ENCODE measurements at places on chromosomes 12 and 14.

DNA sequence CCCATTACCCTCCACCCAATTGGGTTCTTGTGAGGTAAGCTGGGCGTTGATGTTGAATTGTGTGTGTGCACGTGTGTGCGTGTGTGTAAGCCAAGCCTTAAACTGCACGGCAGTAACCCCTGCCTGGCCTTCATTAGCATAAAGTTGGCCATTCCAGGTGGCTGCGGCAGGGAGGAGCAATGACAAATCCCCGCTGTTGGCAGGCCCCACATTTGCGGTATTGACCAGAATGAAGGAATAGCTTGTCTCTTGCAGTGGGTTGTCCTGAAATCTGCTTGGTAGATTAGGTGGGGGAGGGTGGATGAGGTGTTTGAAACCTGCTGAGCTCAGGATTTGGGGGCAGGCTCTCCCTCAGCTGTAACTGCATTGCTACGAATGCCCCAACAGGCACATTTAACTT is 7.3 kb downstream of the VSX2 start:
- no peak for DNase-seq

- DNase-seq = no peak
These were observed 2.3 kb upstream of the DIO2 start for GRCh38 chr14:80213602-80214001.

- no peak for DNase-seq
These were observed 113.3 kb downstream of the SNAPC1 start for GRCh38 chr14:61875483-61875882.

GRCh38 chr14:32694795-32695449 is 243.8 kb upstream of the NPAS3 start:
- DNase-seq = no peak

- DNase-seq = peak; percentile 73
These were observed 137.5 kb upstream of the CPM start for GRCh38 chr12:69070319-69071090.

DNA sequence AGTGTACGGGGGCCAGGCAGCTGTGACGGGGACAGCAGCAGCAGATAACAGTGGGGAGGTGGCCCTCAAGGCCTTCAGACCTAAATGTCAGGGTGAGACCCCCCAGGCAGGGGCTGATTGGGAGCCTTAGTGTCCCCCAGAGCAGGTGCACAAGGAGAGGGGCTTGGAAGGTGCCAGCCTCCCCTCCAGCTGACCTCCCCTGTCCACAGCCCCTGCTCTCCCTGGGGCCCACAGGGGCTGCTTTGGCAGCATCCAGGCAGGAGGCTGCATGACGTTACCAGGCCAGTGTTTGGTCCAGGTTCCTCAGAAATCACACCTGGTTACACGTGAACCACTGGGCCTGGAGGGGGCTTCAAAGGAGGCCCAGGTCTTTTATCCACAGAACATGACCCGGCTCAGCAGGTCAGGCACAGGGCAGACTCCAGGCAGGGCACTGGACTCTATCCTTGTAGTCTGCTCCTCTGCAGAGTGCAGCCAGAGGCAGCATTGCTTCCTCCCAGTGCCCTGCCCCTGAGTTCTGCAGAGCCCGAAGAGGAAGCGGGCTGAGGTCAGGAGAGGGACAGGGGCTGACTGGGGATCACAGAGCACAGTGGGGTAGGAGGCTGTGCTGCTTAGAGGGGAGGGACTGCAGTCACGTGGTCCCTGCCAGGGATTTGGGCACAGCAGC is 2.6 kb upstream of the TRMT61A start:
- no peak for DNase-seq

- no peak for DNase-seq
These were observed 954.1 kb downstream of the AACS start for GRCh38 chr12:126019385-126019784.

- DNase-seq = no peak
These were observed 16.3 kb downstream of the CCDC85C start for GRCh38 chr14:99587460-99588278.

- no peak for DNase-seq
These were observed 128.0 kb upstream of the DNM1L start for GRCh38 chr12:32551058-32551457.

- no peak for DNase-seq
These were observed at the start of gene RGS6 for GRCh38 chr14:71932229-71932981. TSS of gene RGS6 (plus strand) at chr14:71932429.

DNA sequence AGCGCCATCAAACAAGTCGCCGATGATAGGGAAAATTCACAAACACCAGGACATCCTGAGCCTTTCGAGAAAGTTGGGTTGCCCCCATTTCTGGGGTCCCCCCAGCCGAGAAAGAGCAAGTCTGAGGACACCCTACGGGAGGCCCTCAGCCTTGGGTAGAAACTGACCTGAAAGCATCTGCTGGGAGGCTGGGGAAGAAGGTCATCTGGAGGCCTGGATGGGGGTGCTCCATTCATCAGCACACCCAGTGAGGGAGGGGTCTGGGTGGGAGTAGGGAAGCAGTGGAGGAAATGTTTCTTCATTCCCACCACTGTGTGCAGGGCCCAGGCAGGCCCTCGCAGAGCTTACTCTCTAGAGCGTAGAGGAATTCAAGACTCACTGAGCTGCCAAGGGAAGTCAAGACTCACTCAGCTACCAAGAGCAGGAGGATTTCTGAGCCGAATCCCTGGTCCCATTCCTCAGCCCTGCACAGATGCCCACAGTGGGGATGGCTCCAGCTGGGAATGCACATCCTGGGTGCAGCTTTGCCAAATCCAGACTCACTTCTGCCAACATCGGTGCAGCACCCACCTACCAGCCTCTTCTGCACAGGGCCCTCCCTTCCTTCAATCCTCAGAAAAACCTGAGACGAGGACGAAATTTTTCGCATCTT is 38.1 kb downstream of the DIO3 start:
- DNase-seq = no peak

- DNase-seq = no peak
These were observed 167.2 kb downstream of the GCH1 start for GRCh38 chr14:54735424-54735823.

DNA sequence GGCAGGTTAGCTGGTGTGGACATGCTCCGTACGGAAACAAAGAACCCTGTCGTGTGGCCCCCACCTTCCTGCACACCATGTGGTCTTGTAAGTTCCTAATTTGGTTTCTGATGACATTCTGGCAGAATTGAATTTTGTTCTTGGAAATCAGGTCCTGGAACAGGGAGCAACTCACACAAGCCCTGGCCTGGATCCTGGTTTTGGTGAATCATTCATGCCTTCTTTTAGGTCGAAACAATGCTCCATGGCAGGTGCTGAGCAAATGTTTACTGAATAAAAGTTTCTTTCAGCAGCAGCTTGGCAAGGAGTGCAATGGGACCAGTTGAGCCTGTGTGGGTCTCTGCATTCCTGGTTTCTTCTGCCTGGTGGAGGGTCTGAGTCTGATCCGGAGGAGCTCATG is 978.4 kb downstream of the BCL11B start:
- no peak for DNase-seq

- no peak for DNase-seq
These were observed 7.4 kb upstream of the GCH1 start for GRCh38 chr14:54909817-54910558.

DNA sequence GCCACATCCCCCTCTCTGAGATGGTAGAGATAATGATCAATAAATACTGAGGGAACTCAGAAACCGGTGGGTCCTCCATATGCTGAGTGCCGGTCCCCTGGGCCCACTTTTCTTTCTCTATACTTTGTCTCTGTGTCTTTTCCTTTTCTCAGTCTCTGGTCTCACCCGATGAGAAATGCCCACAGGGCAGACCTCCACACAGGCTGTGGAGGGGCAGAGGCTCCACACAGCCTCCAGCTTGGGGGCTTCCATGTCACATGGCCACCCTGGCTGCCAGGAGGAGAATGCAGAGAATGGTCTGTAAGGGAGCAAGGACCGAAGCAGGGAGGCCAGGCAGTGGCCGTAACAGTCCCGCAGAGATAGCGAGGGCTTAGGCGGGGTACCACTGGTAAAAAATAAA is 105.9 kb downstream of the NTF3 start:
- DNase-seq = no peak

- no peak for DNase-seq
These were observed 13.1 kb downstream of the AKAP6 start for GRCh38 chr14:32341947-32342846.

- no peak for DNase-seq
These were observed 1021.9 kb downstream of the LRFN5 start for GRCh38 chr14:42628602-42629001.

DNA sequence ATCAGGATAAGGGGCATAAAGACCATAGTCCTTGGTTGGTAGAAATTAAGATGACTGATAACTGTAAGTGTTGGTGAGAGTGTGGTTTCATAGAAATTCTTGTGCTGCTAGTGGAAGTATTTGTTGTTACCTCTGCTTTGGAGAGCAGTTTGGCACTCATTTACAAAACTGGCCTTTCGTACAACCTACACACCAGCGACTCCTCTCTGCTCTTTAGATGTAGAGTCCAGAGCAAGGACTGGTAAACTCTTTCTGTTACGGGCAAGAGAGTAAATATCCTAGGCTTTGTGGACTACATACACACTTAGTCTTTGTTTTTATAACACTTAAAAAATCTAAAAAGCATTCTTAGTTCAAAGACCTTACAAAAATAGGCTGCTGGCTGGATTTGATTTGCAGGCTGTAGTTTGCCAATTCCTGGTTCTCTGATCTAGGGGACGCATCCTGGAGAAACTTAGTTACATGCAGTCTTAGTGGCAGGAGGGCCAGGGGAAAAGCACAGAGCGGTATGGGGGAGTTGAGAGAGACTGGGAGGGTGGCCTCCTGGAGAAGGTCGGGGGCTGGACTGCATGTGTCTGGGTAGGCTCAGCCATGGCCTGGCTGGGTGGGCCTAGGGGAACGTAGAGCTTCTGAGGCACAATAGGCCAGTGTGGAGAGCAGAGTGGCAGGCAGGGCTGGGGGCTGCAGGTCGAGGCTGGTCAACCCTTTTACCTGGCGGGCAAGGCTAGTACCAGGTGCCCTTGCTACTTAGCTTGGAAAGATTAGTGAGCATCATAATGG is 55.3 kb upstream of the AMN start:
- no peak for DNase-seq

- no peak for DNase-seq
These were observed 127.7 kb upstream of the MAX start for GRCh38 chr14:65229748-65230728.

- no peak for DNase-seq
These were observed 6.1 kb downstream of the PELI2 start for GRCh38 chr14:56124327-56124726.

DNA sequence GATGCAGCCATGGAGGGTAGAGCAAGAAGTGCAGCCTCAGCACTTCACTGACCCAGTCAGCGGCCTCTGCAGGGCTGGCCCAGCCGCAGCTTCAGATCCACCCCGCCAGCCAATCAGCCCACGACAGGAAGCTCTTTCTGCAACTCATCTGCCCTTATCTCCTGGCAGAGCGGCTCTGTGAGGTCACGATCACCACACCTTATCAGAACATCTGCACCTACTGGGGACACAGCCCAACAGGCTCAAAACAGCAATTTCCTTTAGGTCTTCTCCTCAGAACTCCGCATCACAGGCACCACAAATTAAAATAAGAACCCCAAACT is 287.3 kb downstream of the BCL11B start:
- peak; percentile 47 for DNase-seq

GRCh38 chr14:104788161-104788818 is 7.3 kb downstream of the AKT1 start:
- DNase-seq = no peak

- peak; percentile 17 for DNase-seq
These were observed 885.8 kb upstream of the TMEM132C start for GRCh38 chr12:127381043-127381668.

DNA sequence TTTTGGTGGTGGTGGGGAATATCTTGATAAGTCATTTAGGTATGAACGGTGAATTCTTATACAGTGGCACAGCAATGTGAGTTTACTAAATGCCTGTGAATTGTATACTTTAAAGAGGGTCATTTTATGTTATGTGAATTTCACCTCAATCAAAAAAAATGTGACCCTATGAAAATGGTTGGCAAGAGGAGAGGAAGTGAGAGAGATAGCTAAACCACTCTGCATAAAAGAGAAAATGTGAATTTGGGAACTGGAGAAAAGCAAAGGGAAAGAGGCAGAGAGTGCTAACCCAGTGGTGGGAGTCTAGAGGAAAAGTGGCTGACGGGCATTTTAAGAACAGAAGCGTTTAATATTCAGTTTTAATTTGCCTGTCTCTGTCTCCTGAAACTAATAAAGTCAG is 93.8 kb downstream of the SLC38A6 start:
- DNase-seq = no peak

DNA sequence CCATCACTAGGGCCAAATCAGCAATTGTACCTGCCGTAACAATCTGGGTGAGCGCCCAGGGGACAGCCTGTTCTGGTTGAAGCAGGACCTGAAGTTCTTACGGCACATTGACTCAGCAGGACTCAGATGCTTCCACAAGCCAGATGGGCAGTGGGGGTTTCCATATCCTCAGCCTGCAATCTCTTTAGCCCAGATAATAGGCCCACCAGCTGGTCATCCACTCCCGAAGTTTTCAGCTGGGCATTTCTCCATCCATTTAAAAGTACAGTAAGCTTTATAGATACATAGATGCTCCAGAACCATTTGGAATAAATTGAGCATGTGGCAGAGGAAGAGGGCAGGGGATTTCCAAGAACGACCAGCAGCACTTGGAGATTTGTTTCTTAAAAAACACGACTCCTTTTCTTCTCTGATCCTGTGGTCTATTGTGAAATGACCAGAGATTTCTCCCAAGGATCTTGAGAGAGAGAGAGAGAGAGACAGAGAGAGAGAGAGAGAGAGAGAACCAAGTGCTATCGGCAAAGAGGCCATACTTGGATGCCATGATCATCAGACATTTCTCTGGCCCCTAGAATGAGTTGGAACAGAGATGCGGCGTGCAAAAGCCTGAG is 74.8 kb upstream of the PLXNC1 start:
- no peak for DNase-seq

GRCh38 chr12:84016956-84017355 is 895.6 kb downstream of the SLC6A15 start:
- no peak for DNase-seq

DNA sequence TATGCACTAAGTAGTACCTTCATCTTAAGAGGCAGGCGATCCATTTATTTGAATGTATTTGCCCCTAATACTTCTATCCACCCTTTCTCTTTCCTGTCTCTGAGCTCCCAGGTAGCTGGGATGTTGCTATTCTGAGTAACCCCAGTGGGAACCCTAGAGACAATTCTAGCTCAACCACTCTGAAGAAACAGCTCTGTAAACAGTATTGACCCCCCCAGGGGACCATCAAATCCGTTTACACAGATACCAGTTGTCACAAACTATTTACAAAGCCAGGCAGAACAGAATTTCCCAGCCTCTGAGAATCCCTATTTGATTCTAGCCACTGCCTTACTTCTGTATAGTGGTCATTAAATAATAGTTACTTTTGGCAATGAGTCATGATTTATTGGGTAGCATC is 64.9 kb downstream of the MIPOL1 start:
- no peak for DNase-seq

- DNase-seq = no peak
These were observed 745 bp upstream of the ARHGDIB start for GRCh38 chr12:14962153-14962539.

GRCh38 chr12:10562306-10562933 is 51.0 kb downstream of the MAGOHB start:
- DNase-seq = peak; percentile 55

GRCh38 chr14:90815822-90816662 is at the start of gene TTC7B:
TSS of gene TTC7B (minus strand) at chr14:90816430. CDS start at chr14:90816295, 135 bp downstream.
- DNase-seq = peak; percentile 8

GRCh38 chr12:114779186-114779585 is 95.2 kb upstream of the TBX3 start:
- DNase-seq = no peak

GRCh38 chr14:87756661-87757060 is 236.3 kb downstream of the GALC start:
- DNase-seq = no peak

Data from stimulated activated CD4-positive, alpha-beta T cell treated with anti-CD3 and anti-CD28 coated beads, Interleukin-12 subunit alpha, Interleukin-12 subunit beta, amount 100 ng/mL, for 48 hours (primary cell).